ENCODE measurements at places on chromosomes 7 and 10.

GRCh38 chr7:11957956-11958355, 126.0 kb upstream of the THSD7A start:
- DNase-seq = no peak

- DNase-seq = no peak
Measured at GRCh38 chr10:14584661-14585060, 190.0 kb downstream of the FAM107B start.

GRCh38 chr10:5817322-5818047, 4.3 kb upstream of the GDI2 start:
- DNase-seq = no peak

- DNase-seq = no peak
Measured at GRCh38 chr7:29398011-29398410, 165.6 kb upstream of the PRR15 start.

- no peak for DNase-seq
Measured at GRCh38 chr10:4344492-4344994, 481.5 kb upstream of the AKR1E2 start.

DNA sequence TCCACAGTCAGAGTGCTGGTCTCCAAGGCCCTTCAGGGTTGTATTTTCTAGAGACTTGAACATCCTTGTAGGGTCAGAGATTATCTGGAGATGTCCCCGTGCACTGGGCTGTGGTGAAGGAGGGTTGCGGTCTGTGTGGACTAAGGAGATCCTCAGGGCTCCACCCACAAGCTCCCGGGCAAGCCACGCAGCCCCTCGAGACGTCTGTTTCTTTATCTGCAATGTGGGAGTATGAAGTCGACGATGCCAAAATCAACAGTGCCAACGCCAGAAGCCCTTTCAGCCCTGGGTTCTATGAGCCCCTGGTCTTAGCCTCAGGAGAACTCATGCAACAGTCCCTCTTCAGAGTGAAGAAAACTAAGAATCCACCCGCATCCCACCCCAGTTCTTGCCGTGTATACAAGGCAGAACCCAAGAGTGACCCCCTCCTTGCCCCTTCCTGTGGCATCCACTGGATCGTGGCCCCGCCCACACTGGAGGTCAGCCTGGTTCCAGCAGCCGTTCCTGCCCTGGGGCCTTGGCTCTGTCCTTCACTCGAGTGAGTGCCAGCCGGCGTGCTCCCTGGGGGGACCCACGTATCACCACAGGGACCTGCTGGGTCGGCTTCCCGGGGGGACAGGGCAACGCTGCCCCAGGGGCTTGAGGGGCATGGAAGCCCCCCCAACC, 6.0 kb upstream of the SHH start:
- DNase-seq = no peak

DNA sequence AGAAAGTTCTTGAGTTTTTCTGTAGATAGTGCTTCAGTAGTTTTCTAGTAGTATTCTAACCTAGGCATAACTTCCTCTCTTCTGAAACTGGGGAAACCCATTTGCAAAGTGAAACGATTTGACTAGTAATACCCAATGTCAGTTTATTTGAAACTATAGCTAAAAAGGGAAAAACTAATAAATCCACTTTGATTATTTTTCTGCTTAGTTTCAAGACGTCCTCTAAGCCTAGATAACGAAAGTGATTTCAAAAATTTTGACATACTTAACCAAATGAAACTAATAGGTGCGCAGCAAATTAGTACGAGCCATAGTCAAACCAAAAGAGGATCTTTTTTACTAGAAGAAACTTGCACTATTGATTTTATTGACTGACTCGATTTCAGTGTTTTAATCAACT, 9.8 kb upstream of the SP8 start:
- no peak for DNase-seq

DNA sequence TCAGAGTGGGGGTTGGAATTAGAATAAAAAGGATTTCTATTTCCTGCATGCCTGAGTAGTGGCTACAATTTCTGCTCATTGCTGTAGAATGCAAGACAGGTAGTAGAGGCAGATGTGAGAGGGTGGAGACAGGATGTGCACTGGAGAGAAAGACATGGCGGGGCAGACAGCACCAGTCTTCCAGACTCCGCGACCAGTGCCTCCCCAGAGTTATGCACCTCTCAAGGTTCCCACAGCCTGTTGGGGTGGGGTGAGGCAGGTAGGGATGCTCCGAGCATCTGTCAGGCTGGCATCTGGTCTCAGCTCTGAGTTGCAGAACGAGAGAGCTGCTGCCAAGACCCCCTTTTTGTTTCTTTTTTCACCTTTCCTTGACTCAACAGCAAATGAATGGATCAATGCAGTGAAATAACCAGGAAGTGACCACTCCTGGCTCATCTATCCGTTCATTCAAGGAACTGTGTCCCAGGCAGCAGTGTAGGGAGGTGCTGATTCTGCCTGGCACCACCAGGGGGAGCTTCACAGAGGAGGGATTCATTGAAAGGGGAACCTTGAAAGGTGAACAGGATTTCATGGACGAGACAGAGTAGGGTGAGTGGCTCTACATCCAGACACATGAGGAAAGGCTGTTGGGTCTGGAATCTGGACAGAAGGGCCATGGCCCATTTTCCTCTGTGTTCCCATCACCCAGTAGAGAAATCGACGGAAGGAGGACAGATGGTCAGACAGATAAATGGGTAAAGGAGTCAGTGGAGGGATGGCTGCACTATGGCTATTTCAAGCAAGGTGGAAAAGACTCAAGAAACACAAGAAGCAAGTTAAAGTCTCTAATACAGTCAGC, 17.2 kb upstream of the SLC18A3 start:
- DNase-seq = peak; percentile 26

DNA sequence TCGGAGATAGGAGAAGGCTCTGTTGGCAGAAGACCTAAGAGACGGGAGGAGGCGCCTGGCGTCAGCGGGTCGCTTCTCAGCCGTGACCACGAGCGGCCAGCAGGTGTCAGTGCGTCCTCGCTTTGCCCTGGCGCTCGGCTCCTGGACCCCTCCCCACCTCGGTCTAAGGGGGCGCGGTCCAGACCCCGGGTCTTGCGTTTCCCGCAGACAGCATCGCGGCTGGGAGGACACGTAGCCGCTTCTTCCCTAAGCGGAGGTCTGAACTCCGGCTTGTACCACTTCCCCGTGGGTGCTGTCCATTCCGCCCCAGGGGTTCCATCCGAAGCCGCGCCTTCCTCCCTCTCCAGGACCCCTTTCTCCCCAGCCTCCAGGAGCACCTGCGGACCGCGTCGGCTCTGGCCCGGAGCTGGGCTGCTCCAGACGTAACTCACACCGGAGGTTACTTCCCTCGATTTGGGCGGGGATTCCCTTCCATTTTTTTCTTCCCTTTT, 593 bp upstream of the ADRA2A start:
- peak; percentile 18 for DNase-seq

- DNase-seq = no peak
Measured at GRCh38 chr10:29651767-29652166, 17.0 kb upstream of the SVIL start.

GRCh38 chr7:44402401-44403060, 77.1 kb upstream of the CAMK2B start:
- no peak for DNase-seq

DNA sequence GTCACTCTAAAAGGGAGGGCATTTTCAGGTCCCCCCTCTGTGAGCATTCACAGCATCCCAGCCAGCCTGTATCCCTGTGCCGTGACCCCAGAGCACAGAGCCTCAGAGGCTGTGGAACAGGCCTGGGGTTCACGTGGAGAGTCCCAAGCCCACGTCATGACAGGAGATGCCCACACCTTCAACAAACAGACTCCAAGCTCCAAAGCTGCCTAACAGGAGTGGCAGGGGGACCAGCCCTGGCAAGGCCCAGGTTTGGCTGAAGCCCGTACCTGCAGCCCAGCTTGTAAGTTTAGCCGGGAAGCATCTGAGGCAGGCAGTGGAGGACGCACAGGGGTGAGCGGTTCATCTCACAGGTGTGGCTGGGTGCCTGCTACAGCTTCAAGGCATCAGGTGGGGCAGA, 33.5 kb downstream of the LHPP start:
- DNase-seq = no peak

- DNase-seq = no peak
Measured at GRCh38 chr7:128691227-128691626, 19.1 kb downstream of the GARIN1A start.

DNA sequence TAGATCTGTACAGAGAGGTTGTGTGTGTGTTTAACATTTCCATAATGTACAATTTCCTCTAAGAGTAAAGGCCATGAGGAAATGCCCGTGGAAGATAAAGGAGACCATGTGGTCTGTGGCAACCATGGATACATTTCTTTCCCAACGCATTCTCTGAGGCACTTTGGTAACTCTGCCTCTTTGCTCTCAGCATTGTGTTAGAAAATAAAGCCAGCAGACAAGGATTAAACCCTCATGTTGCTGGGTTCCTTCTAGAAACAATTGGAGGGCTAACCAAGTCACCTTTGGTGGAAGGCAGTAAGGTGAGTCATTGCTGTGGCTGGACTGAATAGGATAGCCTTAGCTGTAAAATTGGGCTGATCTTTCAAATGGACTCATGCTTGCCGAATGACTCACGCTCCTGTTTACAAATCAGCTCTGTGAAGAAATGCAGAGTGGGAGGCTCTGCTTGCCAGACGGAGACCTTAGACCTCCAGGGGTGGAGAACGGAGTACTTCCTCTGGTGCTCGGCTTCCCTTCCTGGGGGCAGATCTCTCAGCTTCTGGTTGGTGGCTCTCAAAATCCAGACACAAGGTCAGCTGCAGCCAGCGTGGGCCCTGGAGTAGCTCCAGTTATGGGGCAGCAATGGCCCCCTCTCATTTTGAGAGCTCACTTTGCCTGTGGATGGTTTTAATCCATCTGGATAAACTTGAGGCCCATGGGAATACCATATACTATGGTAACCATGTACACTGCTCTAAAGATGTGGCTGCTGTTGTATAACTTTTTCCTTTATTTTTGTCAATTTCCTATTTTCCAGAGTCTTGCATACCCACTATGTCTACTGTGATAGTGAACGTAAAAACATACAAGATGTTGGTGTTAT, 137.3 kb downstream of the TCF7L2 start:
- DNase-seq = no peak

DNA sequence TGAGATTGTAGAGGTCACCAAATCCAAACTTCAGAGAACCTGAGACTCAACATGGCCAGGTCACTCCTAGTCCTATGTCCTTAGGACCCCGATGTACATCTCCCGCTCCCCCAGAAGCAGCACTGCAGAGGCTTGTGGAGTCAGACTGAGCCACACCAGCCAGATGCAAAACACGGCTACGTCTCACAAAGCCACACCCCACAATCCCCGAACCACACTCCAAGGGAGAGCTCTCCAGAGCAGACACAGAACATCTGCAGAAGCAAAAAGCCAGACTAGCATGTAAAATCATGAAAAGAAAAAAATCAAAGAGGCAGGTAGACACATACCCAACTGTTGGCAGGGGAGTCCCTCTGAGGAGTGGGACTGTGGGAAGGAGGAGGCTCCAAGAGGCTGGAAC, 104.9 kb downstream of the CTBP2 start:
- no peak for DNase-seq

DNA sequence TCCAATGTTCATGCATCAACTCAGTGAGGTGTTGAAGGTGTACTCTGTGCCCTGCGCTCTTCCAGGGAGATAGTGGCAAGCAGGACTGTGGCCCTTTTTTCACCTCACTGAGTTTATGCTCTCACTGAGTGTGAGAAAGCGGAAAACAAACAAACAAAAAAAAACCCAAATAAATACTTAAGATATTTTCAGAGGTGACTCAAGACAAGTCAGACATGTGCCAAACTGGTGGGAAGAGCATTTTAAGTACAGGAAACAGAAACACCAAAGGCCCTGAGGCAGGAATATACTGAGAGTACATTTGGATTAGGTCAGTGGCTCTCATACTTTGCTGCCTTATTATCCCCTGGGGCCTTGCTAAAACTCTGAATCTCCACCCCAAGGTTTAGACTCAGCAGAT, 111.9 kb upstream of the IGFBP3 start:
- DNase-seq = no peak

GRCh38 chr10:123301077-123301857, 147.1 kb downstream of the BUB3 start:
- DNase-seq = no peak

DNA sequence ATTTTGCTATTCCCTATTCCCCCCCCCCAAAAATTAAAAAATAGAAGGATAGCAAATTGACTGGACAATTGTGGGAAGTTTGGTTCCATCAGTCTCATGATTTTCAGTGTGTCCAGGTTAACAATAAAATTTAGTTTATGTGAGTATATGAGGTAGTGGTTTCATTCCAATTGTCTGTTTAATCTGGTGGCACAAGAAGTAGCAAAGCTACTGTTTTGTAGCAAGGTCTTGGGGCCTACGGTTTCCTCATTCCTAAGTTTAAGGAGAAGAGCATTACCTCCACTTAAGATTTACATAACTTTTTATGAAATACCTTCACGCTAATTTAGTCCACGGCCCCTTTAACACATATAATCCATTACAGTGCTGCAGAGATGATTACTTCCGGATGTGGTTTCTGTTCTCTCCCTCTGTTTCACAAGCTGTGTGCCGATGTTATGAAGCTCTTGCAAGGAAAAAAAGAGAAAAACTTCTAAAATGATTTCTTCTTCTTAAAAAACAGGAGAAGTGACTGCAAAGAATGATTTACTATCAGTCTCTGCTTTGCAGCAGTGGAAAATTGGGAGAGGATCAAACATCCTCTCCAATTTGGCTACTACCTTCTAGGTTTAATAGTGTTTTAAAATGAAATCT, 32.7 kb upstream of the NPVF start:
- DNase-seq = no peak

GRCh38 chr10:62655337-62655994, 149.1 kb upstream of the ADO start:
- DNase-seq = no peak

GRCh38 chr7:50477640-50478039, 27.5 kb upstream of the FIGNL1 start:
- DNase-seq = no peak

DNA sequence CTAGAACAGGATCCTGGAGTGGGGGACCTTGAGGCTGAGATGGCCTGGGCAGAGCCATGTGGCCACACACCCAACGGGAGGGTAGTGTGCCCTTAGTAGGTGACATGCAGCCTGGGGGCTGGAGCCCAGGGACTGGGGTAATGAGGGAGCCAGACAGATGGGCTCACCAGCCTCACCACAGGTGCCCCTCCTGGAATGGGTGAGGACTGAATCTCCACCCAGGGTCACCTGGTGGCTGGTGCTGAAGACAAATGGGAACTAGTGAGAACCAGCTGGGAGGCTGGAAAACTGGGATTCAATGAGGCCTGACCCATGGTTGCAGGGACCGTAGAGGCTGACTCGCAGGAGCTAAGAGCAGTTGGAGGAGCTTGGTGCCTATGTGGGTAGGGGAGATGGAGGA, 6.1 kb downstream of the ZP3 start:
- no peak for DNase-seq

- DNase-seq = no peak
Measured at GRCh38 chr7:33669251-33669670, 236.1 kb upstream of the BMPER start.

DNA sequence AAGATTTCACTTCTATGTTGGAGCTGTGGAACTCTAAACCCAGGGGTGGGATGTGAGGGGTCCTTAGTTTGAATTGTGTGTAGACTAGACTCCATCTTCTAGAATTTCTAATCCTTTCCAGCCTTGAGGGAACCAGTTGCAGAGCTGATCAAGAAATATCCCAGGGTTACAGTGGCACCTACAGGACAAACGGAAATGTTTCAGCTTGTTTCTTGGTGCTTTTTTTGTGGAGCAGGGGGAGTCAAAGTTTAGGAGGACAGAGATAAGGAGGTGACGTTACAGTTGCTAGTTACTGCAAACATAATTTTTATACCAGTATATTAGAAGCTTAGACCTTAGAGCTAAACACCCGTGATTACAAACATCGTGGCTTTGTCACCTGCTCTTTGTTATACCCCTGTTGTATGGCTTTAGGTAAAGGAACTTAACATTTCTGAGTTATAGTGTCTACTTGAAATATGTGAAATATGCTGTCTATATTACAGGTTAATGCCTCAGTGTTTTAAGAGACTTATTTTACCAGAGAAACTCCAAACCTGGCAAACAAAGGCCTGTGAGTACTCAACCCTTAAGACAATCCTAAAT, 84.5 kb upstream of the DYNC1I1 start:
- DNase-seq = no peak

Measured in effector CD4-positive, alpha-beta T cell (primary cell).